Vagina (tissue), 2 donors: ENCODE measurements at places on chromosomes 3 and 15.

DNA sequence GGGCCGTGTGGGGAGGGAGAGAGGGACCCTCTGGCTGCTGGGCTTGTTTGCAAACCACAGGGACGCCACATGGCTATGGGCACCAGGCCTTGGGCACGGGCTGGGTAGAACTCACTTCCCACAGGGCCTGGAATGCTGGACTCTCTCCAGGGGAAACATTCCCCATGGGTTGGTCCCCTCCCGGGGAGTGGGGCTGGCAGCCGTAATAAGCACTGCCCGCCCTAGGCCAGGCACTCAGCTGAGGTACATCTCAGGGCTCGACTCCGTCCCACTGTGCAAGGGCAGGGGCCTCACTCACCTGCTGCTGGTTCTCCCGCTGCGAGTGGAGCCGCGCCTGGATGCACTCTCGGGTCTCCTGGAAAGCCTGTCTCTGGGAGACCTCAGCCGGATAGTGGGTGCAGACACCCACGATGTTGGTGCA is 96.7 kb downstream of the ADCY5 start:
- DNase-seq = no peak

DNA sequence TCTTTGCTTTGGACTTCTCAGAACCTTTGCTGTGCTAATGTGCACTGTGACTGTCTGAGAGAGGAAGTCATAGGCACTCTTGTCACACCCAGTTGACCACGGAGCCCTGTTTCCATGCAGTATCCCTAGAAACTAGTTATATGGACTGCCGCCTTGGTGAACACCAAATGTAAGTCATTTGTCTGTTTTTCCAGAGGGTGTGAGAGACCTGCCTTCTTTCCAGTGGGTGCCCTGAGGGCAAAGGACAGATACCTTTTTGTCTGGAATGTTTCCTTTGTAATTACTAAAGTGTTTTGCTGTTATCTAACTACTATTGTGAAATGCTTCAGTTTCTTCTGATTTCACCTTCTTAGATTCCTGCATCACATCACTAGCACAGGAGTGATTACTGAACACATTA is 91.8 kb downstream of the LARS2 start:
- no peak for DNase-seq

DNA sequence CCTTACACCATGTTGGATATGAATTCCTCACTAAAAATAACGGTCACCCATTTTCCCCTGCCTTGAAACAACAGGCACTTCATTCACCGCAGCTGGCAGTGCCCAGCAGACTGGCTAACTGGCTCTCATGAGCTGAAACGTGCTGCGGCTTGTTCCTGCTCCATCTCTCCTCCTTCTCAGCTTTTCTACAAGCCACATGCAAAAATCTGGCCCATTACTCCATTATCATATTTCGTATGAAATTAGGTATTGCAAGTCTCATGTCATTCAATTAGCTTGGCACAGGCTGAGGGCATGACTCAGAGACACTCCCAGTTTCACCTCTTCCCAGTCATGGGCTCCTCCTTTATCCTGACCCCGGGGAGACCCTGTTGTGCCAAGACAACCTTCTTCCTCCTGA is 60.0 kb downstream of the MAGEF1 start:
- DNase-seq = no peak

GRCh38 chr3:18411541-18411940 is 13.6 kb downstream of the SATB1 start:
- DNase-seq = no peak

DNA sequence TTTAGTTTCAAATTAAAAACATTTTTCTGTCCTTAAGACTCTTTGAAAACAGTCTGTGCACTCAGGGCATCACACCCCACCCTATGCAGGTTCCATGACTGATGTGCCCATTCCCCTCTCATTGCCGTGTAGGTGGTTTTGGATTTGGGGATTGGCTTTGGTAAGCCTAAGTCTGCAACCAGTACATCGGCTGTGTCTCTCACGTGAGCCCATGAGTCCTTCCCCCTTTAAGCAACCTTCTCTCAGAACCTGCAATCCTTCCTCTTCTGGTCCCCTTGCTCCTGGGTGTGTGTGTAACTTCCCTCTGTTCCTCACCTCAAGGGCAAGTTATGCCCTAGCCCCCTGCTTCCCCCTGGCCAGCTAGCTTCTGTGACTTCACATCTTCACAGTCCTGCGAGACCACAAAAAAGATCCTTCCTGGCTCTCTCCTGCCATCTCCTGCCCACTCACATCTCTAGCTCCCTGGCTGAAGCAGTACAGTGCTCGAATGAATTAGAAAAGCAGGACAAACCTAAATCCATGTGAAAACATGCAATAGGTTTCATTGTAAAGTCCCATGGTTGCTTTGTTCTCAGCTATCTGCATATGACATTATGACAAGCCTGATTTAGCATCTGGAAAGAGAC is 126.7 kb downstream of the UACA start:
- DNase-seq = no peak

DNA sequence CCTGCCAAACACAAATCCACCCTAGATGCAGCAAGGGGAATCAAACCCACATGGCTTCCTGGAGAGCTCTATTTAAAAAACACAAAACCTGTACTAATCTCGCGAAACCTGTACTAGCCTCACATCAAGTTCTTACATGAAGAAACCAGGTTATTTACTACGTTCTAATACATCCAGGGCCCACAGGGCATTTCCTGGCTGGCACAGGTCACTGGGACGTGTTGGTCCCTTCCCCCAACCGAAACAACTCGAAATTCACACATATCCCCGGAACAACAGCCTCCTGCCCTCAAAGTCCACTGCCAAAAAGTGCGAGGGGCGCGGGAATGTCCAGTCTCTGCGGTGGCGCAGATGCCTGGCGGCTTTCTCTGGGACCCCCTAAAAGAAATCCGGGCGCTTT is 955 bp downstream of the CDCP1 start:
- no peak for DNase-seq
